Stimulated activated CD8-positive, alpha-beta memory T cell treated with anti-CD3 and anti-CD28 coated beads, Interleukin-7, amount 100 ng/mL, for 48 hours (primary cell): ENCODE measurements at places on chromosomes 6 and 20.

DNA sequence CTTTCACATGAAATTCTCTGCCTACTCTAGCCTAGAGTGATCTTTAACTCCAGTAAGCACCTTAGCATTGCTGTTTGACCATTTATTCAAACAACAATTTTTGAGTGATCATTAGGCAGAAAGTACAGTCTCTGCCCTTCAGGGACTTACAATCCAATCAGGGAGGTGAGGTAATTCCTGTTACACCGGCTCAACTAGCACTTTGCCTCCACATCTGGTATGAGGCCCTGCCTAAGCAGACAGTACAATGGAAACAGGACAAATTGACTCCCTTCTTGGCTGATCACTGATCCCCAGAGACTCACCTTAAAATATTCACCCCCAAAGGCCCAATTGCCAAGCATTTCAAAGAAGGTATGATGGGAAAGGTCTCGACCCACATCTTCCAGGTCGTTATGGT is 1.4 kb downstream of the AARS2 start:
- no peak for DNase-seq

DNA sequence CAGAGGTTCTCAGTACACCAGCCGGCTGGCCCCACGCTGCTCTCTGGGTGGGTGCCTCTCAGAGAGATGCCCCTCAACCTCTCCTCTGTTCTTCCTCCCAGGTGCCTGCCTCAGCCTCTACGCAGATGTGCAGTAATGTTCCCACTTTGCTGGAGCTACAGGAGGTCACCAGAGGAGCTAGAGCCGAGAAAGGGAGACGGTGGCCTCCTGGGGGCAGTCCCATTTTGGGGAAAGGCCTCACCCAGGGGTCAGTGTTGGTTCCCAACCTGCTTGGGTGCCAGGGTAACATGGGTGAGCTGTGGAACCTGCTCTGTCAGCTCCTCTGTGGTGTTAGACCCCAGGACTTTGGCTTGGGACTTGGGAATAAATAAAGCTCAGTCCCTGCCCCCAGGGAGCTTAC is 145.3 kb upstream of the MLN start:
- no peak for DNase-seq

DNA sequence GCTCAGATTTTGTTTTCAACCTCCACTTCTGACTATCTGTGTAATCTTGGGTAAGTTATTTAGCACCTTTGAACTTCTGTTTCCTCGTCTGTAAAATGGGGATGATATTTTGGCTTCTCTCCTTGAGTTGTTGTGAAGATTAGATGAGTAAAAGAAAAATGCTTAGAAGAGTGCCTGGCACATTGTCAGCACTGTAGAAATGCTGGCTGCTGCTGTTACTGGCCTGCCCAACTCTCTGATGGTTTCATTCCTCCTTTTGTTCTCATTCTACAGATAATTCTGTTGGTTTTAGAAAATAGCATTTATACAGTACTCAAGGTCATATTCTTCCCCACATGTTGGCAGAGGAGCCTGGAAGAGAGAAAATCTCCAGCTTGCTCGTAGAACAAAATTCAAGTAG is 547.2 kb upstream of the JAG1 start:
- DNase-seq: no peak

- no peak for DNase-seq
These were observed 117.5 kb upstream of the SAMD5 start for GRCh38 chr6:147390909-147391536.

DNA sequence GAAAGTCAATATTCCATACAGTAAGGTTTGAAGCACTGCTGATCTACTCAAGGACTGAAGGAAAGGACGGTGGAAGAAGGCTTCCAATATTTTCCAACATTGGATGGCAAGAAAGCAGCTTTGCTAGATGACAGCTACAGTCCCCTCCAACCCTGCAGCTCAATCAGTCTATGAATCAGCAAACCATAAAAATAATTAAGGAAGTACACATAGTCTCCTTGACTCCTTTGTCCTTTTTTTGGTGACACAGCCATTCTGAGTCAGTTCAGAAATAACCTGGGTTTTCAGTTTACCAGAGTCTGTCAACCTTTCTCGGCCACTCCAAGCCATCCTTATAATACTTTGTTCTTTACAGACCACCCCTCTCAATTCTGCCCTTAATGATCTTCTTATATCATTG is 232.5 kb downstream of the IBTK start:
- DNase-seq: no peak

GRCh38 chr20:39799366-39799965 is 837.3 kb downstream of the DHX35 start:
- no peak for DNase-seq

DNA sequence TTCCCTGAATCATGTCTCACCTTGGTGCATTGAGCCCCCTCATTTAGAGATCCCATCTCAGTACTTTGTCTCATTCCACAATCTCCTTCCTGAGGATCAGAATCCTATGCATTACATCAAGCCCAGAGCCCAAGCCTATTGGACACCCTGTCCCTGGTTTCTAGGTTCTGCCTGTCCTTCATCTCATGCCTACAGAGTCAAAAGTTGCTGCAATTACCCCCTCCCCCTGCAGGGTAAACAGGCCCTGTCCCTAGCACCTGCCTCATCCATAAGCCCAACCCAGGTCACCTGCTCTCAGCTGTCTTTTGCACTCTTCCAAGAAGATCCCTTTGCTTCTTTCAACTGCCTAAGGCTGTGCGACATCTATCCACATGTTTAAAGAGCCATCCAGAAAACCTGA is 93.9 kb downstream of the SPTLC3 start:
- DNase-seq: no peak

GRCh38 chr20:33273117-33273851 is 9.7 kb upstream of the BPIFB1 start:
- no peak for DNase-seq

DNA sequence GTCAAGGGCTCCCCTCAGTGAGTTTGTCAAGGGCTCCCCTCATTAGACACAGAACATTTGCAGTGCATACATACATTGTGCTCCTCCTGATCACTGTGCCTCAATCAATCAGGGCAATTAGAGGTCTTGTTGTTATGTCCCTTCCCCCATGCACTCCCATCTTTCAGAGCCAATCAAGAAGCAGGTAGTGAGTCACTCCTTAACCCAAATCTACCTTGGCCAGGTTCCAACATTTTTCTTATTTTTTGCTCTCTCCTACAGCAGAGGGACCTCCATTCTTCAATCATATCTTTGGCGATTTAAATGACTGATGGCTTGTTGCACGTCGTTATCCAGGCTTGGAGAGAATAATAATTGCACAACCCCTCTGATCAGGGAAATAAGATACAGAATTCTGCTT is 409.9 kb upstream of the SPTLC3 start:
- no peak for DNase-seq

GRCh38 chr20:4793183-4793582 is 71.5 kb downstream of the PRND start:
- DNase-seq: no peak

- no peak for DNase-seq
These were observed 26.5 kb upstream of the RNF24 start for GRCh38 chr20:4041748-4042411.
